ENCODE measurements at places on chromosomes 11 and 22. TPM values are rescaled to one million over a fixed set of nuclear protein-coding genes. Genes with fewer than 3 reads are reported as not detected.
A peak's percentile ranks its signal among the peaks of the same experiment; 100 is the strongest.

The B4GALNT4 gene
- total RNA-seq = 7.1 TPM

The CST6 gene
- not detected for total RNA-seq

The OR2AG2 gene
- 0.90 TPM for total RNA-seq

The OR51B4 gene
- not detected for total RNA-seq

The OR52A1 gene
- not detected for total RNA-seq

The ASRGL1 gene
- total RNA-seq = 16.2 TPM

DNA sequence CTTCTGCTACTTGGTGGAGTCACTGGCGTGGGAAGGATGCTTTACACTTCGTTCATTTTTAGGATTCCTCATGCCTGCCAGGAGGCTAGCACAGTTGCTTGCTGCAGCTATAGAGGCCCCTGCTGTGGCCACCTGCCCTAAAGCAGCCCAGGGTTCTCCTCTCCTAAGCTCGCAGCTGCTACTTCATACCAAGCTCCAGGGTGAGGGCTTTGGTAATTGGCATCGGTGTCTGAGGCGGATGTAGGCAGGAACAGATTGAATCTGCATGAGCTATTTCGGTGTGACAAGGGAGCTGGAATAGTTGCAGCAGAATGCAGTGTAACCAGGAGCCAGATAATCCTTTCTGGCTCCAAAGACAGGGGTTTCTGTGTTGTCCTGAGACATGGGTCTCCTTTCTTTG, 133.1 kb downstream of the MICAL2 start:
- peaks cover 19% of the 10 kb centered on the region for H3K36me3 ChIP-seq
- peaks cover 62% of the 10 kb centered on the region for H3K4me1 ChIP-seq
- no peak overlapping the region for H3K4me3 ChIP-seq
- no peak for DNase-seq
- peak overlapping the region; percentile 61 for H3K27ac ChIP-seq

- H3K4me1 ChIP-seq = peaks cover 12% of the 10 kb centered on the region
- H3K4me3 ChIP-seq = no peak overlapping the region
Measured at GRCh38 chr11:2092464-2092910, 46.7 kb downstream of the IGF2 start.

- no peak overlapping the region for H3K27ac ChIP-seq
- no peak overlapping the region for H3K4me3 ChIP-seq
- no peaks in the 10 kb centered on the region for H3K27me3 ChIP-seq
- no peaks in the 10 kb centered on the region for H3K4me1 ChIP-seq
Measured at GRCh38 chr11:128227466-128227865, 359.9 kb downstream of the ETS1 start.

DNA sequence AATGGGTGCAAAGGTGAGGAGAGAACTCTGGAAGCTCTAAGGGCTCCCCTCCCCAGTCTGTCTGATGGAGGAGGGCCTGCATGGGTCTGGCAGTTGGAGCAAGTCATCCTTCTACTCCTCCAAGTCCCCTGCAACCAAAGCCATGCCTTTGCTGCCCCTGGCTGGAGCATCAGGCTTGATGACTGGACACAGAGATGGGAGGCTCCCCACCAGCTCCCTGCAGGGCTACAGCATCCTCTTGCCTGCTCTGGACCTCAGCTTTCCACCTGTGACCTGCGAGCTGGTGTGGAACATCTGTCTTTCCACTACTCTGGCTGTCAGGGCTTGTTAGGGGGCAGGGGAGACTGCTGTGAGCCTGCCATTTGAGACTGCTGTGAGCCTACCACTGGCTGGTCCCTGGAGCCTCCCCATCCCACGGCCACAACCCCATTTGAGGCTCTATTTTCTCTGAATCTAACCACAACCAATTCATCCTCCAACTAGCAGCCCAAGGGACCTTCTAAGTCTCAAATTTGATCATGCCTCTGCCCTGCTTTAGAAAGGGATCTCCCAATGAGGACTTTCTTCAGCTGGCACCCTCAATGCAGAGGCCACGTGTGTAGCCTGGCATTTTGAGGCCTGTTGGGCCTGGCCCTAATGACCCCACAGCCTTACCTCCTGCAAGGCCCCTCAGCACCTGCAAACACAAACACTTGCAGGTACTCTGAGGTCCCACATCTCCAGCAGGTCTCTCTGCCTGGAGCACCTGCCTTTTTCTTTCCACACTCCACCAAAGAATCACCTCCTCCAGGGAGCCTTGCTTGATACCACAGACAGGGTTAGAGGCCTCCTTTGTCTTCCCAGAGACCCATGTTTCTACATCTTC, 9.9 kb downstream of the P2RY6 start:
- H3K36me3 ChIP-seq = no peaks in the 10 kb centered on the region
- H3K27ac ChIP-seq = no peak overlapping the region
- no peak overlapping the region for H3K4me3 ChIP-seq
- DNase-seq = no peak
- H3K27me3 ChIP-seq = no peaks in the 10 kb centered on the region

GRCh38 chr22:48489551-48490499, 1337.8 kb downstream of the BRD1 start:
- H3K4me3 ChIP-seq = peak overlapping the region; percentile 49
- no peak for DNase-seq
- no peak overlapping the region for H3K27ac ChIP-seq
- no peaks in the 10 kb centered on the region for H3K36me3 ChIP-seq

DNA sequence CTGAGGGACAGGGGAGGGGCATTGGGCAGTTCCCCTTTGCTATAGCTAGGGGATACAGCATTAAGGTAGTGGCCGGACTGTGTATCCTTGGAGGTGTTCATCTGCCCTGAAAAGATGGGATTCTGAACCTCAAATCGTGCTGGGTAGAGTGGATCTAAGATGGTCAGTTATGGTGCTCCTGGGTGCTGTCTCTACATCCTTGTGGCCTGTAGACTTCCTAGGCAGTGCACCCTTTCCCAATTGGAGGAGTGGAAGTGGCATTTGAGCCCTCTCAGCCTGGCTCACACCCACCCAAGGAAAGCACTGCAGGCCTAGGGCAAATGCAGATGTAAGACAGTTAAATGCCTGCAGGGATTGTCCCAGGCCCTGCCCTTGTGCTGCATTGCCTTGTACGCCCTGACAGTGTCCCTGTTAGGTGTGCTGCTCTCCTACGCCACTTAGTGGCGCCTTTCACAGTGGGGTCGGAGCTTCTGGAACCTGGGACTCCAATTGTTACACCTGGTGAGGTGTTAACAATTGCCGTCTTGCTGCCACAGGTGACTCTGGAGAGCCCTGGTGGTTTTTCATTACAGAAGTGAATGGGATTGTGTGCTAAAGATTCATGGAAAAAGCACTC, 35.0 kb downstream of the PPFIBP2 start:
- no peak for DNase-seq
- H3K4me1 ChIP-seq = no peaks in the 10 kb centered on the region
- H3K36me3 ChIP-seq = no peaks in the 10 kb centered on the region
- no peaks in the 10 kb centered on the region for H3K27me3 ChIP-seq

- DNase-seq = no peak
- no peak overlapping the region for H3K4me3 ChIP-seq
Measured at GRCh38 chr11:130390071-130390758, 38.2 kb downstream of the ADAMTS8 start.
